ENCODE measurements at places on chromosomes 7 and 10.

GRCh38 chr7:43679210-43680068 lies 49.9 kb downstream of the COA1 start:
- DNase-seq = no peak

DNA sequence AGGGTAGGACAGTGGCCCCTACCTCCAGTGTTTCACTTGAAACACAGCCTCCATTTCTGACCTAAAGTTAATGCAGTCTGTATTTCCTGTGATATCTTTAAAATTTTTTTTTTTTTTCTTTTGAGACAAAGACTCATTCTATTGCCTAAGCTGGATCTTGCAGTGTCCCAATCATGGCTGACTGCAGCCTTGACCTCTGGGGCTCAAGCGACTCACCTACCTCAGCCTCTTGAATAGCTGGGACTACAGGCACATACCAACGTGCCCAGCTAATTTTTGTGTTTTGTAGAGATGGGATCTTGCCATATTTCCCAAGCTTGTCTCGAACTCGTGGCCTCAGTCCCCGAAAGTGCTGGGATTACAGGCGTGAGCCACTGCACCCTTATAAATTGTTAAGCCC lies 16.7 kb upstream of the MGAM2 start:
- no peak for DNase-seq

- DNase-seq = no peak
These were observed 29.5 kb upstream of the ARHGAP22 start for GRCh38 chr10:48634198-48634983.

- no peak for DNase-seq
These were observed 10.5 kb upstream of the ENTPD1 start for GRCh38 chr10:95745501-95745900.

DNA sequence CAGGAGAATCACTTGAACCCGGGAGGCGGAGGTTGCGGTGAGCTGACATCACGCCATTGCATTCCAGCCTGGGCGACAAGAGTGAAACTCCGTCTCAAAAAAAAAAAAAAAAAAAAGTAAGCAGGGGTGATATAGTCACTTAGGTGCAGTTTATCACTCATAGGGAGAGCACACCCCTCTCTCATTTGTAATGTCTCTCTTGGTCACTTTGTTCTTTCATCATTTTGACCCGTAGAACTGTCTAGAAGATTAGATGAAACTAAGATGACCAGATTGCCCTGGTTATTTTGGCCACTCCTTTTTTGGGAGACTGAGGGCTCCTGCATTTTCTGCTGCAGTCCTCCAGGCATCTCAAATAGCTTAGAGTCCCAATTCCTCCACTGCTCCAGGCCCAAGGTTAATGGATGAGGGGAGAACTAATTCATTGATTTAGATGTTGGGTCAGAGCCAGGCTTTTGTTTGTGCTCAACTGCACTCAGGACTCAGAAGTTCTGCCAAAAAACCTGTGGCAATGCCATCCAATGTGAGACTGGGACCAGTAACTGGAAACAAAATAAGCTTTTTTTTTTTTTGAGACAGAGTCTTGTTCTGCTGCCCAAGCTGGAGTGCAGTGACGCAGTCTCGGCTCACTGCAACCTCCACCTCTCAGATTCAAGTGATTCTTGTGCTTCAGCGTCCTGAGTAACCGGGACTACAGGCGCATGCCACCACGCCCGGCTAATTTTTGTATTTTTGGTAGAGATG lies 50.0 kb upstream of the CAMK1D start:
- peak; percentile 8 for DNase-seq

DNA sequence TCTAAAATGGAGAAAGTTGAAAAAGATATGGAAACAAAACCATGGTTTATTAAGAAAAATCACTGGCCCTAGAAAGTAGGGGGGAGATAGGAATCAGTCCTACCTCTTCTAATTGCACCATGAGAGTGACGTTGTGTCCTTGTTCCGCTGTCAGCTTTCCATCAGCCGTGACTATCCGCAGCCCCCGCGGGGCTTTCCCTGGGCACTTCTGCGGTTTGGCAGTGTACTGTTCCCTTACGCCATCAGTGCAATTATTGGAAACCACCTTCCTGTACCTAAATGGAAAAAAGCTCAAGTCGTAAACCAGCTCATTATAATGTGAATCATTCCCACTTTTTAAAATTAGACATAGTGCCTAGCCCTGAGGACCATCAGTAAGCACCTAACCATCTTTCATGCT lies 512.2 kb downstream of the SORCS1 start:
- no peak for DNase-seq

- DNase-seq = no peak
These were observed 3.4 kb upstream of the ITGB1 start for GRCh38 chr10:32961343-32961894.

- DNase-seq = no peak
These were observed 152.6 kb downstream of the BMPER start for GRCh38 chr7:34057956-34058355.

GRCh38 chr7:33593611-33594010 lies 311.7 kb upstream of the BMPER start:
- no peak for DNase-seq

DNA sequence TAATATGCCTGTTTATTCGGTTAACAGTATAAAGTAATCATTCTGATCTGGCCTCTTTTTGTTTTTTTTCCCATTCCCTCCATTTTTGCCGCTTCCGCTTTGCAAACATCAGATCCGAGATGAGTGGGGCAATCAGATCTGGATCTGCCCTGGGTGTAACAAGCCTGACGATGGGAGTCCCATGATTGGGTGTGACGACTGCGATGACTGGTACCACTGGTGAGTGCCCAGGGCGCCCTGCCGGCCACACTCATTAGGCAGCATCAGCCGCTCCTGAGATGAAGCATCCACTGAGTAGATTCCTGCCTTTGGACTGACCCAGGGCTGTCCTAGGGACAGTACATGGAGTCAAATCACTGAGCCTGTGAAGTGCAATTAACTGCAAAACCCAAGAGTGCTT lies 40.9 kb upstream of the GATA3 start:
- DNase-seq = no peak

- no peak for DNase-seq
These were observed 16.3 kb upstream of the GLI3 start for GRCh38 chr7:42253316-42253715.

DNA sequence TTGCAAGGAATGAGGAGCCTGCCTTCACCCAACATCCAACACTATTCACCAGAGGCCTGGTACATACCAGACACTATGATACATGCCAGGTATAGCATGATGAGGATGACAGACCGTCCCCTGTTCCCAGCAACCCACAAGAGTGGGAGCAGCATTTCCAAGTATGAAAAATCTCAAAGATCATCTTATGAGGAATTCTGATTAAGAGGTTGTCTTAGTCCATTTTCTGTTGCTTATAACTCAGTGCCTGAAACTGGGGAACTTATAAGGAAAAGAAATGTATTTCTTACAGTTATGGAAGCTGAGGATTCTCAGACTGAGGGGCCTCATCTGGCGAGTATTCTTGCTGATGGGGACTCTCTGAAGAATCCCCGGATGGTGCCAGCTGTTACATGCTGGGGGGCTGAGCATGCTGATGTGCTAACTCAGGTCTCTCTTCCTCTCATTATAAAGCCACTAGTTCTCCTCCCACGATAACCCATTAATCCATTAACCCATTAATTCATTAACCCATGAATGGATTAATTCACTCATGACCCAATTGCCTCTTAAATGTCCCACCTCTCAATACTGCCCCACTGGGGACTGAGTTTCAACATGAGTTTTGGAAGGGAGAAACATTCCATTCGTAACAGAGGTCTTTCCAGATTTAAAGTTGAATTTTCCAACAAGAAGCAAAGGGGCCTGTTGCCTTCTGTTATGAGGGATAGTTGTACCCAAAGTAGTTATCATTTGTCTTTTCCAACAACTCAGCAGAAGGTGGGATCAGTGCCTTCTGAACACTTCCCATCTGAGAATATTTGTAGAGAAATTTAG lies 173.9 kb downstream of the HERPUD2 start:
- DNase-seq = no peak

- no peak for DNase-seq
These were observed 144.4 kb downstream of the CUX1 start for GRCh38 chr7:101961811-101962210.

DNA sequence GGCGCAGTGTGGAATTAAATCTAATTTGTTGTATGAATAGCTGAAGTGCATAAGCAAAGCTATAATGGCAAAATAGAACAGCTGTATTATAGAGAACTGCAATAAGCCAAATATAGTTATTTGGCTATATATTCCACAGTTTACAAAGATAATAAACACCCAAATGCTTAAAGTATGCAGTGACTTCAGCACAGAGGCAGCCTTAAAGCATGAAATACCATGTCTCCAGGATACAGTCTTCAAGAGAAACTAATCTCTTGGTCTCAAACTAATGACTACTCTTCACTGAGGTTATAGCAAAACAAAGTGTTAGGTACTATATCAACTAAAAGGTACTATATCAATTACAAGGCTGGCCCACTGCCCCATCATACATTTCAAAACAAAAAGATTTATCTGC lies 48.0 kb downstream of the NT5C2 start:
- DNase-seq = no peak

DNA sequence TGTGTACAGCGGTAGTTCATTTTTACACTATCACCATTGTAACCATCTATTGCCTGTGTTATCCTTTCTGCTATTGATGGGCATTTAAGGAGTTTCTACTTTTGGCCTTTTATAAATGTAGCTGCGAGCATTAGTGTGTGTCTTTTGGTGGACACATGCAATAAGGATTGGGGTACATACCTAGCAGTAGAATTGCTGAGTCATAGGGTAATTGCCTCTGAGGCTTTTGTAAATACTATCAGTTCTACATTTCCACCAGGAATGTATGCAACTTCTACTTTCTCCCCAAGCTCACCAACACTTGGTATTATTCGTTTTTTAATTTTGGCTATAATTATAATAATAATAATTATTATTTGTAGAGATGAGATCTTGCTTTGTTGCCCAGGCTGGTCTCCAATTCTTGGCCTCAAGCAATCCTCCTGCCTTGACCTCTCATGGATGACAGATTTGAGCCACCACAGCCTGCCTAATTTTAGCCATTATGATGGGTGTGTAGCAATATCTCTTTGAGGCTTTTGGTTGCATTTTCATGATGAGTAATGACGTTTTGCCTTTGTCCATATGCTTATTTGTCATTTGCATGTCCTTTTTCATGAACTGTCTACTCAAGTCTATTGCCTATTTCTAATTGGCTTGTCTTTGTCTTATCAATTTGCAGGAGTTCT lies 277.0 kb downstream of the ACTR3B start:
- no peak for DNase-seq

DNA sequence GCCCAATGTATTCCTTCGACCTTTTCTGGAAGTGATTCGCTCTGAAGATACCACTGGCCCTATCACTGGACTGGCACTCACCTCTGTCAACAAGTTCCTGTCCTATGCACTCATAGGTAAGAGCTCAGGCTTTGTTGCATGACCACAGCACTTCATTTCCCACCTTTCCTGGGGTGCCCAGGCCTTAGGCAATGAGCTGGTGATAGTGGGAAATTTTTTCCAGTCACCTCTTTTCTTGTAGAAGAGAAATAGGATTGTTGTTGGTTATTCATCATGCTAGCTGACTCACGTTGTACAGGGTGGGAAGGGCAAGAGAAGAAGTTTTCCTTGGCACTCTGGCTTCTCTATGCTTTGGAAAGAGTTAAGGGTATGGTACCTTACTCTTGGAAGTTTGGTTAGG lies 51.4 kb upstream of the NFKB2 start:
- no peak for DNase-seq

GRCh38 chr7:30244340-30244739 lies 40.1 kb upstream of the ZNRF2 start:
- no peak for DNase-seq

DNA sequence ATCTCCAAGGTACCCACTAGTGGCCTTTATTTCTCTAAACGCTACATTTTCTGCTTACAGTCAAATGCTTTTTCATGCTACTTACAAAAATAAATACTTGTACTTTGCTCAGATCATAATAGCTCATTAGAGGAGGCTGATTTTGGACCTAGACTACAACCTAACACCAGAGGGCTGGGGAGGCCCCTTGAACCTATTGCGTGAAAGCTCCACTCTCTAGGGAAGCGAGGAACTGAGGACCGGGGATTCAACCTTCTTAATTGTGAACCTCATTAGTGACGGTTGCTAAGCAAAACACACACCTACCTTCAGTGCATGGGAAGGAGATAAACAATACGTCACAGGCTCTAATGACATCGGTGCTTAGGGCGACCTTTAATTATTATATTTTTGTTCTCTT lies 92.1 kb downstream of the EBF3 start:
- no peak for DNase-seq

DNA sequence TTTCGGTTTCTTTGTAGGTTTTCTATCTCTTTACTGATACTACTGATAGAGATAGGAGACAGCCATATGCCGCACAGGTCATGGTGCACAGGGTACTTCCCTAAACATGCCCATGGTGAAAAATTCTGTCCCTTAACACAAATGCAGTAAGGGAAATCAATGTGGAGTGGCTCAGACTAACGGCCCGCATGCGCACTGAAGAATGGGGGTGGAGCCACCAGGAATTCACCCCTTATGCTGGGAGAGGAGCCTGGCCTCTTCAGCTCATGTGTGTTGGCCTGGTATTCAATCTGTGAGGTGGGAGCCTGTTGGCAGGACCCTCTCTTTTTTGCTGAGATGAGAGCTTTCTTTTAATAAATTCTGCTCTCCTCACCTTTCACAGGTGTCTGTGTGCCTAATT lies 8.4 kb upstream of the URGCP start:
- no peak for DNase-seq

DNA sequence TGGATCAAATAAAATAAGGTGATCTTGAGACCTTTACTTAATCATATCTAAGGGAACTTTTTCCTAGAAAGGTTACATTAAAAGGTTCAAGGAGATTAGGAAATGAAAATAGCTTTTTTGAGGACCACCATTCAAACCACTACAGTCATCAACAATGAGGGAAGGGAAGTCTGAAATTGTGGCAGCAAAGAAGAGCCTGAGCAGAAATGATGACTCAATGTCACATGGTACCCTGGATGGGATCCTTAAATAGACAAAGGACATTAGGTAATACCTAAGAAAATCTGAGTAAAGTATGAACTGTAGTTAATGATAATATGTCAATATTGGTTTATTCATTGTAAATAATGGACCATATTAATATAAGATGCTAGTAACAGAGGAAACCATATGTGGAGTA lies 236.0 kb downstream of the SEMA3D start:
- DNase-seq = no peak

DNA sequence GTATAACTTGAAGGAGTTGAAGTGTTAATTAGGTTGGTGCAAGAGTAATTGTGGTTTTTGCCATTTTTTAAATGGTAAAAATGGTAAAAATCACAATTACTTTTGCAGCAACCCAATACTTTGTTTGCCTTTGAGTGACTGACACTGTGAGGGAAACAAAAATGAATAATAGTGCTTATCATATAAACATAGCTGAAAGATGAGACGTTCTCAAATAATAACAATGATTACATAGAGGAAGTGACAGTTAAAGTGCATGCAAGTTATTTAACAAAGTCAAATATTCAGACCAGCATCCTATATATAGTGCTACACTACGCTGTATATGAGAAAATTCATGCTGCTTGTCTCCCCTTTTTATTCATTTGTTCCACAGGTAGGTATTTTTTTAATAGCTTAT lies 4.7 kb upstream of the HBP1 start:
- no peak for DNase-seq

DNA sequence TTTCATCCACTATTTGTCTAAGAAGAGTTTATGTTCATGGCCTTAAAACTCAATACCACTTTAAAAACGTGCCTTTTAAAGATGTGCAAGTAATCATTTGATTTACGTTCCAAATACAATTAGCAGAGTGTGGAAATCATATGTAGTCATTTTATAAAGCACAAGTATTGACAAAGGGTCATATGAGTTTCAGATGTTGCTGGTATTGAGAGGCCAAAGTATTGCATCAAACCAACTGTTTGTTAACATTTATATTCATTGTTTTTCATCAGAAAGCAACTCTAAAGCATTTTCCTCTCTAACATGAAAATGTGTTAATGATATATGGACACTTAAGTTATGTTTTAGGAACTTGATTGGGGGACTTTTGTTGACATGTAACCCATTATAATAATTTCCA lies 11.5 kb upstream of the TSGA13 start:
- no peak for DNase-seq
